ENCODE measurements at places on chromosomes 1 and 21. TPM values are rescaled to one million over a fixed set of nuclear protein-coding genes. Genes with fewer than 3 reads are reported as not detected.

GRCh38 chr1:10728595-10729410 is 67.6 kb downstream of the CASZ1 start:
- DNase-seq: no peak

GRCh38 chr1:84846387-84846786 is 46.6 kb downstream of the LPAR3 start:
- no peak for DNase-seq

DNA sequence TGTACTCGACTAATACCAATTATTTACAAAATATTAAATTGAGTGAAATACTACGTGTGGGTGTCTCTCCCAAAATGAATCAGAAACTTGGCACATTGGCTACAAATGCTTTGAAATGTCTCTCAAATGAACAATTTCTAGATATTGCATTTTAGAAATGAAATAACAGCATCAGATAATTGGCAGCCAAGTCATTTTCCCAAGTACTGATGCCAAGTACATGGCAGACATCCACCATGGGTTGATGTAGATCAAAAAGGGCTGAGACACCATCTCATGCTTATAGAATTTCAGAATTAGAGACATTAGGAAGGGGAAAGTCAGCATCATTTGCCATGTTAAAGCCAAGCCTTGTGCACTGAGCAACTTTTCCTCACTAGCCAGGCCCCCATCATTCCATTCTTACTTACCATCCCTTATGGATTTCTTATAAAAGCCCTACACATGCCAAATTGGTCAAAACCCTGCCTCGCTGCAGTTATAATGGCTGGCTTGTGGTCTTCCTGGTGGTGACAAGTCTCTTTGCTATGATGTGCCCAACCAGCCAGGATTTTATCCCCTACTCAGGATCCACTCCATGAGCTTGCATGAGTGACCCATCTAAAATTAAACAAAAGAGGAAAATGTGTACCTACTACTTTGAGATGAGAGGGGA is 73.1 kb downstream of the GREM2 start:
- DNase-seq: no peak

DNA sequence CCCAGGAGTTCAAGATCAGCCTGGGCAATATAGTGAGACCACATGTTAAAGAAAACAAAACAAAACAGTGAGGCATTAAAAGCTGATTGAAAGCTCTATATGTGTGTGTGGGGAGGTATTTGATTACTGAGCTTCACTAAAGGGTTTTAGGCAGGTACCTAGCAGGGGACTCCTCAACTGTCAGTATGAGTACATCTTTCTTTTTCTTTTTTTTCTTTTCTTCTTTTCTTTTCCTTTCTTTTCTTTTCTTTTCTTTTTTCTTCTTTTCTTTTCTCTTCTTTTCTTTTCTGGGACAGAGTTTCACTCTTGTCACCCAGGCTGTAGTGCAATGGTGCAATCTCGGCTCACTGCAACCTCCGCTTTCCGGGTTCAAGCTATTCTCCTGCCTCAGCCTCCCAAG is 8.5 kb upstream of the MYCL start:
- DNase-seq: no peak

DNA sequence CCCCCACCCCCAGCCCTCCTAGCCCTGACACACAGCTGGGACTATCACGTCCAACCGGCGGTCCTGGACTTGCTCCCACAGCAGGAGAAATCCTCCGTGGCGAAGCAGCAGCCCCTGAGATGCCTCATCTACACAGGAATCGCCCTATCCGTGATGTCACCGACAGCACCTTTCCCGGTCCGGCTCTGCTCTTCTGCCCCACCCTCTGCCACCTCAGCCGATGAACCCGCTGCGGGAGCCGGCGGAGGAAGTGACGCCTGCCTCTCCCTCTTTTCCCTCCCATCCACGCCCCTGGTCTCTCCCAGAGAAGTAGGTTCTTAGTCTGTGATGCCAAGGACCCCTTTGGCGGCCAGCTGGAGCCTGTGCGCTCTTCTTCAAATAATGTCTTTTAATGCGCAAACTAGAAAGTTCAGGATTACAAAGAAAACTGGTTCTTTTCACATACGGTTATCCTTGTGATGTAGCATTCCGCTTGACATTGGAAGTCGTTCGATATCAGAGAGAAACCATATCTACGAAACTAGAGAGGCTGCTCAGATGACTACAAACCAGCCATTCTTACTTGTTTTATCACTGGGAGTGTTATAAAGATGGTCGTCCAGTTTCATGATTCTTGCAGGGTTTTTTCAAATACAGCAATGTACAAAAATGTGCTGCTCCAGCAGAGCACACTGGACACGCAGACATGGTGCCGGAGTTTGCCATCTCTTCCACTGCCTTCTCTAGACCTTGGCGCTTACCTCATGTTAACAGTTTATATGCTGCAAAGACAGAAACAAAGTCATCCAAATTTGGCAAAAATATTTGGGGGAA is 120.3 kb downstream of the PPIAL4G start:
- no peak for DNase-seq

DNA sequence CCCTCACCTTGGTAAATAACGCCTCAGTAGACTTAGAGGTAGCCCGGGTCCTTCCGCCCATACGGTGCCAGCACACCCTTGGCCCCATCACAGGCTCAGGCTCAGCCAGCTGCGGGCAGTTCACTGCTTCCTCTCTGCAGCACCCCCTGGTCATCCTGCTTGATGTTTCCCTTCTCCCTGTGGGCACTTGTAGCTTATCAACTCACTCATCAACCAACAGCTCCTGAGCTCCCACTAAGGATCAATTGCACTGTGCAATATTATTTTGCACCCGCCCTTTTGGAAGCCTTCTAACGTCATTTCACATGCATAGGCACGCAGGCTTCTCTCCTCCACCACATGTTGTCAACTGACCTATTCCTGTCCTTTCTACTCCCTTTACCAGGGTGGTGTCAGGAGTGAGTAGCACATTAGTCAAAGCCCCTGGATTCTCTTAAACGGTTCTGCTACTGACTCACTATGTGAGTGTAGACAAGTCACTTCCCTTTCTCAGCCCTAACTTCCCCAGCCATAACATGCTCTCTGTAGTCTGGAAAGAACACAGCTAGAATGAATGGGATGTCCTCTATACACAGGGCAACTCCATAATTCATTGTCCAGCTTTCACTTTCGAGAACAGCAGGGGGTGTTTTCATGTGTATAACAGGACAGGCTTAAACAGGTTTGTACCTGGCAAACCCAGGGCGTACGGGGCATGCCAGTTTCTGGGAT is 47.1 kb upstream of the IRF2BP2 start:
- no peak for DNase-seq

GRCh38 chr1:236128646-236129178 is 13.6 kb upstream of the GPR137B start:
- no peak for DNase-seq

- DNase-seq: no peak
Measured at GRCh38 chr1:37394574-37395464, 79.6 kb upstream of the ZC3H12A start.

GRCh38 chr1:155011437-155012025 is 8.9 kb downstream of the ZBTB7B start:
- no peak for DNase-seq

DNA sequence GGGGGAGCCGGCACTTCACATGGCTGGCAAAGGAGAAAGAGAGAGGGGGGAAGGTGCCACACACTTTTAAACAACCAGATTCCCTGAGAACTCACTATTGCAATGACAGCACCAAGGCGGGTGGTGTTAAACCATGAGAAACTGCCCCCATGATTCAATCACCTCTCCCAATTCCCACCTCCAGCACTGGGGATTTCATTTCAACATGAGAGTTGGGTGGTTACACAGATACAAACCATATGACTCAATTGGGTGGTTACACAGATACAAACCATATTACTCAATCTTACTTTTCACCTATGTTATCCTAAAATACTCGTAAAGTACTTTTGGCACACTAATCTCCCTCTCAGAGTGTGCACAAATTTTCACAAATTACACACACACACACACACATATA is 1097.5 kb upstream of the TMPRSS15 start:
- no peak for DNase-seq

GRCh38 chr1:118201524-118201923 is 16.5 kb upstream of the SPAG17 start:
- no peak for DNase-seq

DNA sequence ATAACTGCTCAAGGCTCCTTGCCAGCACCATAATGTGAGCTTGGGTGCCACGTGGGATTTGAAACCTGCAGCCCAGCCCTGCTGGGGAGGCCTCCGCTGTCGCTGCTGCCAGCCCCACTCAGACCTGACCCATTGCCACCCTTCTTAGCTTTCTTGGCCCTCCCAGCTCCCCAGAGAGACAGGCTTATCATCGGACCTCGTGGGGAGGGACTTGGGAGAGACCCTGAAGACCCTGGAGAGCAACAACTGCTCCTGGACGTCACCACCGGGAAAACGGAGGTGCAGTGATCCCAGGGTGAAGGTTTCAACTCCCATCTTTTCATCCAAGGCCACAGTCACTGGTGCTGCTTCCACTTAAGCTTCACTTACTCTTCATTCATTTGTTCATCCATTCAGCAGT is 596.1 kb downstream of the PTPRU start:
- no peak for DNase-seq

- no peak for DNase-seq
Measured at GRCh38 chr1:32898056-32898455, 3.1 kb downstream of the TMEM54 start.

GRCh38 chr1:33088119-33088906 is 7.4 kb downstream of the AZIN2 start:
- DNase-seq: no peak

RNU1-4 gene
- under 0.01 TPM for total RNA-seq

HMGCL gene
- total RNA-seq: 47.1 TPM

TAL1 gene
- 7.3 TPM for total RNA-seq

LMOD1 gene
- total RNA-seq: 40.1 TPM

OPTC gene
- total RNA-seq: not detected

Measured in omental fat pad (tissue), 4 donors.